ENCODE measurements at places on chromosomes 6 and 20.

DNA sequence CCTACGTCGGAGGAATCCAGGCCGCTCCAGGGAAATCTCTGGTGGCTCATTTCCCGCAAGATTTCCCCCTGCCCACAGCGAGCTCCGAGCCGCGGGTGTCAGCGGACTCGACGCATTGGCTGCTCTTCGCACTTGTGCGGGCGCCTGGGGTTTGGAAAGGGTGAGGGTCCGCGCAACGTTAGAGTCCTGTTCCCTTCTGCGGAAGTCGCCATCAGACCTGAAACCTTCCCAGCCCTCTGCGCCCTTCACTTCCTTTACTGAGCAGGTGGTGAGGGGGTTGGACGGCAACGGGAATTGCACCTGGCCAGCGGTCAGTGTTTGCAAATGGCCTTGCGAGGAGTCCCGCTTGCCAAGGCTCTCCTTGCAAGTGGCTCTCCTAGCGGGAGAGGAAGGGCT is 8.4 kb downstream of the PAX1 start:
- no peak for DNase-seq

DNA sequence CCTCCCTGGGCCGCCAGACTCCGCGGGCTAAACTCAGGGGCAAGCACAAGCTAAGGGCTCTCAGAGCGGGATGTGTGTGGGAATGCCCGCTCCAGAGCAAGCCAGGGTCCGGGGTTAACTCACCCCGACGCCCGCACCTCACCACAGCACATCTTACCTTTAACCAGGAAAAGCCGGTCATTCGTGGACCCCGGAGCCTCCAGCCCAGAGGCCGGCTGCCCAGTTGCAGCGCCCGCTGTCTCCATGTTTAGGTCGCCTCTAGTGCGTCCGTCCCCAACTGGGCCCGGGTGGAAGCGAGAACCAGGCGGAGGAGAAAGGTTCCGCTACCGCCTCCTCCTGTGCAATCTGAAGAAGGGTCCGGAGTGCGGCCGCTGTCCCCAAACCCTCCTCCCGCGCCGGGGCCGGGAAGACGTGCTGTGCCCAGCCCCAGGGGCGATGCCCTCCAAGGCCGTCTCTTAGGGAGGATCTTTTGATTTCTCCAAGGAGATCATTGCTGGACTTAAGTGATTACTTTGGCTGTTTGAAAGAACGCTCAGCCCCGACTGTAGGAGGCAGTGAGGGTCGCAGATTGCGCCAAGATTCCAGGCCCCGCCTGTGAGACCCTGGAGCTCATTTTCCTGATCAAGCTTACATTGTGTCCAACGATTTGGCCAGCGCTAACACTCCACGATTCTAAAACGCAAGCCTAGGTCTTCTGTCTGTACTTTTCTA is at the start of gene TMEM242:
Gene TMEM242, minus strand, starts transcription at position 265 of the 711 bp plus-strand sequence. Its CDS starts 20 bp downstream, at position 245.
- DNase-seq, result peak; percentile 85

DNA sequence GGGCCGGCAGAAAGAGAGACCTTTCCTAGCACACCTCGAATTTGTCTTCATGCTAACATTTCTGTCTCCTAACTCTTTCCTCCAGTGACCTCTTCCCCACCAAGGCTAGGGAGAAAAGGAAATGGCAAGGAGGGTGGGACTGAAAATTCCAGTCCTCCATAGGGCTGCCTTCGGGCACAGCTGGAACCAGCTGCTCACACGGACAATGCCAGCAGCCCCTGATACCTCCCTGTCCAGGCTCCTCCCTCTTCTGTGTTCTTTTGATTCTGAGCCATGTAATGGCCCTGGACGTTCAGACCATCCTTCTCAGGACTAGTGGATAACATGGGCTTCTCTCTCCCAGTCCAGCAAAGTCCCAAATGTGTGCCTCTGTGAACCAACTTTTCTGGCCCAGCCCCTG is 29.1 kb upstream of the PHACTR3 start:
- DNase-seq, result peak; percentile 69

- no peak for DNase-seq
Measured at GRCh38 chr6:100663219-100663863, 198.6 kb upstream of the SIM1 start.

DNA sequence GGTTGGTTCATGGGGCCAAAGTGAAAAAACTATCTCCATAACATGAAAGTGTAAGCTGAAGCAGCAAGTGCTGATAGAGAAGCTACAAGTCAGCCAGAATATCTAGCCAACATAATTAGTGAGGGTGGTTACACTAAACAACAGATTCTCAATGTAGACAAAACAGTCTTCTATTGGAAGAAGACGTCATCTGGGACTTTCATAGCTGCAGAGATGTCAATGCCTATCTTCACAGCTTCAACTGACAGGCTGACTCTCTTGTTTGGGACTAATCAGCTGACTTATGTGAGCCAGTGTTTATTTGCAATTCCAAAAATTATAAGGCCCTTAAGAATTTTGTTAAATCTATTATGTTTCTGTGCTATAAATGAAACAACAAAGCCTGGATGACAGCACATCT is 63.2 kb downstream of the GMDS start:
- no peak for DNase-seq

DNA sequence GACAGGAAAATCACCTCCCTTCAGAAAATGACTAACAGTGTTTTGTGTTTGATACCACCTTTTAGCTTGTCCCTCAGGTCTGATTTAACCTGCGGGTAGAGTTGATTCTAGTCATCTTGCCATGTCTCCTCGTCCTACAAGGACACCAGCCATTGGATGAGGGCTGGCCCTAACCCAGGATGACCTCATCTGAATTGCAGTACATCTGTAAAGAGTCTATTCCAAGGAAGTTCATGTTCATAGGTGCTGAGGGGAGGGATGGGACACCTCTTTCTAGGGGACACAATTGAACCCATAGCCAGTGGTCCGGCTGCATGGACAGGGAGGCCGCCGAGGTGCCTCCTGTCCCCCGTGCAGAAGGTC is 52.0 kb upstream of the DACT2 start:
- DNase-seq, result no peak

DNA sequence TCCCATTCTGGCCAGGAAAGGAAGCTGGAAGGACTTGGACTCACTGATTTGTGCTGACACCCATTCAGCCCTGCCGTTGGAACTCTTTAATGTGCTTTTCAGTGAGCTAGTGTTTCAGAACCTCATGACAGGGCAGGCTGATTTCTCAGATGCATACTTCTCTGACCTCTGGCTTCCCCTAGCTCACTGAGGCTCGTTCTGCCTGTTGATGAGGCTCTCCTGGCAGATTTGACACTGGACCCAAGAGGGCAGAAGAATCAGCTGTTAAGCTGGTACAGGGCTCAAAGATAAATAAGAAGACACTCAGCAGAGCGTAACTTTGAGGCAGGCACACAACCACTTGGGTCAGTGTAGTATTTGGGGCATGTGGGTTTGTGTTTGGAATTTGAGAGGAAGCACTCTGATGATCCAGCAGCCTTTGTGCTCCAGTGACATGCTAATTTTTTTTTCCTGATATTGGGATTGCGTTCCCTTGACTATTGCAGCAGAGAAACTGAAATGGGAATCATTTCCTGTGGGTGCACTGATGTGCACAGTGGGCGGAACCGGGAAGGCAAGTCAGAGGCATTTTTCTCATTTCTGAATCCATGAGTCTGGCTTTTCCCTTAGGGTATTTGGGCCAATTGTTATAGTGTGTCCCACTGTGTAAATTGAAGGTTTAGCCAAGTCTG is 80.2 kb downstream of the CARMIL1 start:
- peak; percentile 56 for DNase-seq

GRCh38 chr6:101226677-101227135 is 166.8 kb upstream of the GRIK2 start:
- DNase-seq, result no peak

- DNase-seq, result no peak
Measured at GRCh38 chr6:33990061-33990541, 155.8 kb downstream of the GRM4 start.

DNA sequence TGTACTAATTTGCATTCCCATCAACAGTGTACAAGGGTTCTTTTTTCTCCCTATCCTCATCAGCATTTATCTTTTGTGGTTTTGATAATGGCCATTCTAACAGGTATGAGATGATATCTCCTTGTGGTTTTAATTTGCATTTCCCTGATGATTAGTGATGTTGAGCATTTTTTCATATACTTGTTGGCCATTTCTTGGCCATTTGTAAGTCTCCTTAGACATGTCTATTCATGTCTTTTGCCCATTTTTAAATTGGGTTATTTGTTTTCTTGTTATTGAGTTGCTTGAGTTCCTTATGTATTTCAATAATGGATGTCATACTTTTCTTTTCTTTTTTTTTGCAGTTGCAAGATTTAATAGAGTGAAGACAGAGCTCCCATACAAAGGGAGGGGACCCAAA is 17.8 kb downstream of the FOXQ1 start:
- DNase-seq, result no peak

DNA sequence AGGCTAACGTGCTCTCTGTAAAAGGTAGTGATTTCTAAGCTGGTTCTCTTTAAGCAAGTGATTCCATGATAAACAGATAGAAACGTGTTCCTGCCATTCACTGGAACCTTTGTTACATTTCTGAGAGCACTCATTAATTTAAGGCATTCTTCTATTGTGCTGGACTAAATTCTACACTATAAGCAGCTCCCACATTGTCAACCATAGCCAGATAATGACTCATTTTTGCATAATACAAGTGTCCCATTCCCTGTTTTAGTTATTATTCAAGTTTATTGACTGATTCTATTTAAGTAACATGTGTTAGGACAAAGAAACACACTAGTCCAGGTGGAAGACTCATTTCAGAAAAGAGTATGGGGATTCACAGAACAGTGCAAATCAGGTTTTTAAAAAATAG is 13.5 kb upstream of the XRN2 start:
- no peak for DNase-seq

All from ovary (tissue), 10 donors.